GM12864 (cell line): ENCODE measurements at places on chromosomes 3 and 15.

GRCh38 chr3:86785386-86785785, 205.6 kb downstream of the VGLL3 start:
- no peak for DNase-seq

DNA sequence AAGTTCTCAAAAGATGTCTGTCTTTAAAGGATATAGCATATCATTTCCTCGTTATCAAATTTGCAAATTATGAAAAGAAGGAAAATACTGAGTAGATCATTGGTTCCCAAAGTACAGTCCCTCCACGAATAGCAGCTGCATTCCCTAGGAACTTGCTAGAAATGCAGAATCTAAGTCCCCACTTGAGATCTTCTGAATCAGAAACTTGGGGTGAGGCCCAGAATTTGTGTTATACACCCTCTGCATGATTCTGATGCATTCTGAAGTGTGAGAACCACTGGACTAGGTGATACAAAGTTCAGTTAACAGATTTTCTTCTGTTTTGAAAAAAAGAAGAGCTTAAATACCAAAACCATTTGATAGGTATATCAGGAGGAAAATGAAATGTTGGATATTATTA, 77.1 kb downstream of the SLC25A26 start:
- no peak for DNase-seq

- no peak for DNase-seq
These were observed 334.8 kb downstream of the SATB1 start for GRCh38 chr3:18090377-18090776.

DNA sequence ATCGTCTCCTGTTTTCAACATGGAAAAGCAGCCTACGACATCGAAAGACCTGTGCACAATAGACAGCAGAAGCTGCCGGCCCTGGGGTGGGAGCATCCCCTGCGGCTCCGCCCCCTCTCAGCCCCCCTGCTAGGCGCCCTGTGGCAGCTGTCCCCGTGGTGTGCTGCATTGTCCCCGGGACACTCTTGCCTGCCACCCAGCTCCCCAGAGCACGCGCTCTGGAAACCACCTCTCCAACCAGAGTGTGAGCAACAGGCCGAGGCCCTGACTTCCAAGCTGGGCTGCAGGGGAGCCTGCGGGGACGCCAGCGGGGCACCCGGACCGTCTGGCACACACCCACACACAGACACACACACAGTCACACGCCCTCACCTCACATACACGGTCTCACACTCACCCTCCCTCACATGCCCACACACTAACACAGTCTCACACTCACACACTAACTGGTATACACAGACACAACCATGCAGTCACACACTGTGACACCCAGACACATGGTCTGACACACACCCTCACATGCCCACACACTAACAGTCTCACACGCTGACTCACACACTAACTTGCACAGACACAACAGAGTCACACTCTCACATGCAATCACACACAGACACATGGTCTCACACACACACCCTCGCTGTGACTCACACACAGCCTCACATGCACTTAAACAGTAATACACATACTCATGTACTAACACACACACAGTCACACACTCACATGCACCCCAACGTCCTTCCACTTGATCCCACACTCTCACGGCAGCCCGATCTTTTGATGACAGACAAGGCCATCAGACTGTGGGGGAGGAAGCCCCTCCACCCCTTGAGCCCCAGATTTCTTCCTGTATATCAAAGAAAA, 94.7 kb downstream of the OCA2 start:
- DNase-seq: no peak

GRCh38 chr3:53670721-53671120, 175.5 kb downstream of the CHDH start:
- no peak for DNase-seq

DNA sequence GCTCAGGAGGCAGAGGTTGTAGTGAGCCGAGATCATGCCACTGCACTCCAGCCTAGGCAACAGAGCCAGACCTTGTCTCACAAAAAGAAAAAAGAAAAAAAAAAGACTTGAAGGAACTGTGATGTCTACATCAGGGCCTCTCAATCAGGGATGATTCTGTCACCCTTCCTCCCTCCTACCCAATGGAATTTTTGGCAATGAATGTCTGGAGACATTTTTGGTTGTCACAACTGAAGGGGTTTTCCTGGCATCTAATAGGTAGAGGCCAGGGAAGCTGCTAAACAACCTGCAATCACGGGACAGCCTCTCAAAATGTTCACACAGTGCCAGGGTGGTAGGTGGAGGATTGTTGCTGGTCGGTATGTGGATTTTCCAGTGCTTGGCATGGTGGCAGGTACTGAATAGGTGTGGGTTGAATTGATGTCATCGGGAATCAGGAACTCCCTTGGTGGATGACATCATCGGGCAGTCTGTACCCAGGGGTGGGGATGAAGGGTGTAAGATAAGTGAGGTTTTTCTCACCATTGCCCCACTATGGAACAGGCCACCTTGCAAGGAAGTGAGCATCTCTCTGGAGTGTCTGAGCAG, 71.3 kb downstream of the MESD start:
- DNase-seq: no peak

DNA sequence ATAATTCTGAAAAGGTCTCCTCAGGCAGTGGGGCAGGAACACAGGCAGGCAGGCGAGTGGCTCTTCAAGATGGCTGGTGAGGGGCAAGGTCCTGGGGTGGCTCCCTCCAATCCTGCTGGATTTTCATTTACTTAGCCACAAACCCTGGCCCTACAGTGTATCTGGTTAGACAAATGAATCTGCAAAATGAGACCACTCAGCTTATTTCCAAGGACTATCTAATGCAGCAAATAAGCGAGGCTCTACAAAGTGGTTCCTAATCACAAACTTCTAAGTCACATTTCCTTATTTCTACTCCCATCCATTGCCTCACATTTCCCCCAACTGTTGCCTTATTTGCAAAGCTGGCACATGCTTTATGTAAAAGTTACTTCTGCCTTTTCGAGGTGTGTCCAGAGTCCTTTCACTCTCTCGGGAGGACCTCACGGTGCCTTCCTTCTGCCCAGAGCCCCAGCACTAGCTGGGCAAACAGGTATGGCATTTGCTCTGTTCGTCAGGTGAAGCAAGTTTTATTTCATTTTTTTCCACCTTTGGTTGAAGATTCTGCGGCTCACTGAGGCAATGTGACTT, 40.5 kb downstream of the CCDC12 start:
- no peak for DNase-seq

GRCh38 chr3:30469133-30469532, 137.3 kb upstream of the TGFBR2 start:
- no peak for DNase-seq

DNA sequence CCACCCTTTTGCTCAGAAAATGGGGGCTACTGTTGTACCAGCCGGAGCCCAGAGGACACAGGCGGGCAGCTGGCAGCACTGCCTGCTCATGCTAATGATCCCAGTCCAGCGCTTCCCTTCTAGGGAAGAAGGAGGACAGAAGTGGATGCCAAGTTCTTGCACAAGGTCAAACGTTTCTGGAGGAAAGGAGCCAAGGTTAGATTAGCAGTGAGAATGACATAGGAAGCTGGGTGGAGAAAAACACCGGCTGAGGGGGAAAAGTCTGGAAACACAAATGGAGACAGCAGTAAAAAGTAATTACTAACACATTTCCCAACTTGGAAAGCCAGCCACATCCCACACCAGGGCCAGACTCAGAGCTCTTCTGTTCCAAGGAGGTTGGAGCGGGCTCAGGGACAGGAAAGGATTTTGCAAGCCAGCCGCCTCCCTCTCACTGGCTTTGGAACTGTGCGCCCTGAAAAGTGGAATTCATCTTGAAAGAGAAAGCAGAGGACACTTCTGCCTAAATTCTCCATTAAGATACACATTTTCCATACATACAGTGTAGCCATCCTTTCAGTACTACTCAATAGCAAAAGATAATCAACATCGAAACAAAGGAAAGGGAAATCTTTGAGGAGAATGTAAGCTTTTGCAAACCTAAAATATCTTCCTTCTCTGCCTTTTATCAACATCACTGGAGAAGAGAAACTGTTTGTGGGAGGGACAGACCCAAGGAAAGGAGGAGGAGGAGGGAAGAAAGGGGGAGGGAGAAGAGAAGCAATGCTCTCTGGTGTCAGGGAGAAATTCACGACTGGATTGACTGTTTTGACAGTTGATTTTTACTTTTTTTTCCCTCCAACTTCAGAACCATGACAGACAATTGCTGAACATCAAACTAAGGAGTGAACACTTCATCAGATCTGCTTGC, 133.6 kb downstream of the CD47 start:
- no peak for DNase-seq

DNA sequence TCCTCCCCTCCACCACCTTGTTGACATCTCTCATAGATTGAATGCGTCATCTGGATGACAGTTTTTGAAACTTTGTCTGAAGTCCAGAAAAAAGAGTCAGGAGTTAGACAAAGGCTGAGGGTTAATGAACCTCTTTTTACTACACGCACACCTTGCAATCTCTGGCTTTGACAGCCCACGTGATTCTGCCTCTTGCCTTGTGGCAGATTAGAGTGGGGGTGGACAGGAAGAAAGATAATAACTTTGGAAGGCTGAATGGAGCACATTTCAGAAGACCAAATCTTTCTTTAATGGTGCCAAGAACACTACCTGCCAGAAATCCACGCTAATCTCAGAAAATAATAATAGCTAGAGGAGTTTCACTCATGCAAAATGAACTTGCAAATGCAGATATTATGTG, 327.9 kb upstream of the TRIM42 start:
- no peak for DNase-seq

DNA sequence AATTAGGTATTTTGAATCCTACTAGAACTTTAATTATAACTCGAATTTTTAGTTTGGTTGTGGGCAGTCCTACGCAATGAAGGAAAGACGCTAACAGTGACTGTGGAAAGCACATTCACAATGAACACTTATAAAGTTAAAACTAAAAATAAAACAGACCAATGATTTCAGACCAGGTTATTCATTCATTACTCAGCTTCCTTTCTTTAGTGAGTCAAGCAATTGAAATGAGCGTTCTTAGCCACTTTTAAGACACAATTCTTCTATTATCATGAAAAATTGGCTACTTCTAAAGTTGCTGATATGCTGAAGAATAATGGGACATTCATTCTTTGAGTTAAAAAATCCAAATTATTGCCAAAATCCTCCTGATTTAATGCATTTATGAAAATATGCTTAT, 66.0 kb upstream of the CMSS1 start:
- DNase-seq: no peak

DNA sequence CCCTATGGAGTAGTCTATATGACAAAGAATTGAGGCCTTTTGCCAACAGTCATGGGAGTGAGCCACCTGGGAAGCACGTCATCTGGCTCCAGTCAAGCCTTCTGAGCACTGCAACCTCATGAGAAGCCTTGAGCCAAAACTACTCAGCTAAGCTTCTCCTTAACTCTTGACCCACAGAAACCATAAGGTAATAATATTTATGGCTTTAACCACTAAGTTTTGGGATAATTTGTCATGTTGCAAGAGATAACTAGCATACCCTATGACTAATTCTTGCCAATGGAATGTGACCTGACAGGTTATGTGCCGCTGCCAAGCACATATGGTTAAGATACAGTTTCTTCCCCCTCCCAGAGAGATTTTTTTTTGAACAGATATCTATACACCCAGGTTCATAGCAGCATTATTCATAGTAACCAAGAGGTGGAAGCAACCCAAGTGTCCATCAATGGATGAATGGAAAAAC, 11.8 kb upstream of the SLC6A11 start:
- no peak for DNase-seq

DNA sequence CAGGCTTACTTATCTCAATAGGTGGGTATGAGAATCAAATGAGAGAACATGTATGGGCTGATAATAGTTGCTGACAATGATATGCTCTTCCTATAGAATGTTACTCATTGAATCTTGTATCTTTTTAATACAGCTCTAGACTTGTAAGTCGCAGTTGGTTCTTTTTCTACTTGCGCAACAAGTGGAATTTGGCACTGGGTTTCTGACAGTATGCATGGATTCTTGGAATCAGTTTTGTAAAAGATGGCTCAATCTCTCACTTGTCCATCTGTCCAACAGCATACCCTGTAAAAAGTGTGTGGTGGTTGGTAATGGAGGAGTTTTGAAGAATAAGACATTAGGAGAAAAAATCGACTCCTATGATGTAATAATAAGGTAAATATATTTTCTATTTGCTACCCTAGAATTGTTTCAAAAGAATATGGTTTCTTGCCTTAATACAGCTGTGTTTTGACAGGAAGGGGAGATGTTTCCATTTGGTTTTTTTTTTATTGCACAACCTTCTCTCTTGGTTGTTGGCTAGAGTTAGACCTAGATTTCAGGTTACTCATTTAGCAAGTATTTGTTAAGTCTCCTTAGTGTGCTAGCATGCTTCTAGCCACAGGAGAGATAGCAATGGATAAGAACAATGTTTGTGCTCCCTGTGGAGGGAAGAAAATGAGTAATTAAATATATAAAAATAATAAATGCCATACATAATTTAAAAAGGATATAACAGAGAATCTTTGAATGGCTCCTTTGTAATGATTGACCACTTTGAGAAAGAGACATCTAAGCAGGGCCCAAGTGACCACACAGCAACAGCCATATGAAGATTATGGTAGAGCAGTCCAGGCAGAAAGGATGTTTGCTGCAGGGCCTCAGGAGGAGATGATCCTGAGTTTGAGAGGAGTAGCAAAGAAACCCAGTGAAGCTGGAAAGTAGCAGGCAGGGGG, 21.8 kb downstream of the ST3GAL6 start:
- no peak for DNase-seq

- DNase-seq: no peak
These were observed 255.7 kb downstream of the MBNL1 start for GRCh38 chr3:152524198-152525140.

- no peak for DNase-seq
These were observed 281.5 kb upstream of the DPPA4 start for GRCh38 chr3:109618766-109619378.

- no peak for DNase-seq
These were observed 6.2 kb upstream of the EPHA3 start for GRCh38 chr3:89101251-89101650.

GRCh38 chr15:99446565-99447496, 119.0 kb upstream of the MEF2A start:
- no peak for DNase-seq

DNA sequence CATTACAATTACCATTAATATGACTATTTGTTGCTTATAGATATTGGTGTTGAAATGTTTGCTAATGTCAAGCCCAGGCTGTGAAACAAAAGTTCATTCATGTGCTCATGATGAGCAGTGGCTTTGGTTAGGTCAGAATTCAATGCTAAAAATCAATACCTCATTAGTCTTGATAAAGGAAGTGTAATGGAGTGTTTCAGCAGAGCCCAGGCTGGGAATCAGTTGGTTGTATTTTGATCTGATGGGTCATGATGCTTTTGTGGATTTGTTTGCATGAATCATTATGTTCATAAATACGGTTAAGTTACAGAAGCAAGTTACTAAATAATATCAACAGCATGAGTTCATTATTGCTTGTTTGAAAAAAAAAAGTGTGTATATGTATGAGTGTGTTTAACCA, 13.6 kb upstream of the ZNF774 start:
- DNase-seq: no peak

DNA sequence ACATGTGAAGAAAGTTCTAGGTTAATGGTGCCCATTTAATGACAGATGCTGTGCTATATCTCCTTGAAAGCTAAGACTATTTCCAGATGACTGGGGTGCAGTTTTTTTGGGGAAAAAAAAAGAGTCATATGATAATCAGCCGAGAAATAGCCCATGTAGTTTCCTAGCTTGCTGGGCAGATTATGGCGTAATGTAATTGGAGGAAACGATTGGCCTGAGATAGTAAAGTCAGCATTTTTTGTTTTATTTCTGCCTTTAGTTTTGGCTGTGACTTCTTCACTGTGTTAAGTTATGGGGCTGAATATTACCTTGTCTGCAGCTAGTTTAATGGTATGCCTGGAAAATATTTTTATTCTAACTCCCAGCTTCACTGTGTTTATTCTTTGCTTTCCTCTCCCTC, 24.0 kb downstream of the PDHB start:
- DNase-seq: no peak
